ENCODE measurements at places on chromosomes 1 and 21.

DNA sequence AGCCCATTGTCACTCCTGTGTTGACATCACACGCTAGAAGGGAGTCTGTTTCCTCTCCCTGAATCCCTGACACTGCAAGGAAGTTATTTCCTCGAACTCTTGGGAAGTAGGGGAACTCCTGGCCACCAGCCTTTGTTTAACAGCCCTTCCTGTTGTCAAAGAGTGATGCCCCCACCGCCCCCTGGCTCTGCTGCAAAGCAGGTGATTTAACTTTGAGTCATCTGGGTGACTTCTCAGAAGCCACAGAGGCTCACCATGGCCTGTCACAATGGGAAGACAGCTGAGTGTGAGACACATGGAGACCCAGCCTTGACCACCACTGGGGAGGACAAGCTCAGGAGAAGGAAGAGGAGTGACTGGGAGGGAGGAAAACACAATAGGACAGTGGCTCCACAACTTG, 182.8 kb downstream of the PSMG1 start:
- no peak for DNase-seq

DNA sequence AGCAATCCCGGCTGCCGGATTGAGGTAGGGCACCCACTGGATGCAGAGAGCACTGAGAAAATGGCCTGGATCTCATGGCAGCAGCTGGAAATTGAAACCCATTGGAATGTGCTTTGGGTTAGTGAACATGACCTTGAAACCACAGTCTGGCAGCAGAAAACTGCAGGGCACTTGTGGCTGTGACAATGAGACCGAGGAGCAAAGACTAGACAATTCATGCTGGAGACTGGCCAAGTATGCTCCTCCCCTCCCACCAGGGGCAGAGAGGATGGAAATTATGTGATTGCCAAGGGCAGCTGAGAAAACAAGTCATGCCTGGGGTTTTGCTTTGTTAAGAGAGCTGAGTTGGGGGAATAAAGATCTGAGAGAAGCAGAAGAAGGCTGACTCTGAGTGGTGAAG, 60.7 kb downstream of the ZNF697 start:
- no peak for DNase-seq

DNA sequence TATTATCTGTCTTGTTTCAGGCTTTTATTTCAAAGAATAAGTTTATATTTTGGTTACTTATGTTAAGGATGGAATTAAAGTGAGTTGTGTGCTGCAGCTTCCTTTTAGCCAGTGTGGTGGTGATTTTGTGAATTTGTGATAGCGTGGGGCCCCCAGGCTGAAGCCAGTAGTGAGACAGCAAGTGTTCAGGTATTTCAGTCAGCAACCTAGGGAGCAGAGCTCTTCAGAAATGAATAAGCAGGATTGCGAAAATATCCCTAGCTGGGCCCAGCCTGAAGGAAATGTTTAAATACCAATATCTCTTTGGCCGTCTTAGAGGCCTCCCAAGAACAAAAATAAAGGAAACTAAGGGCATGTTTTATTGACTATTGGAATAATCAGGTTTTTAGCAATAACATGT, 150.8 kb upstream of the C1orf105 start:
- no peak for DNase-seq

GRCh38 chr1:235079443-235080296, 49.0 kb downstream of the TOMM20 start:
- DNase-seq = no peak

GRCh38 chr1:24970926-24971875, 41.1 kb upstream of the RUNX3 start:
- DNase-seq = no peak

- no peak for DNase-seq
Measured at GRCh38 chr1:33709174-33709782, 154.6 kb upstream of the HMGB4 start.

- no peak for DNase-seq
Measured at GRCh38 chr1:23627069-23627735, 64.4 kb upstream of the RPL11 start.

- no peak for DNase-seq
Measured at GRCh38 chr1:68594851-68595250, 98.0 kb upstream of the DEPDC1 start.

GRCh38 chr1:17759114-17759513, 4.0 kb downstream of the ACTL8 start:
- DNase-seq = no peak

GRCh38 chr1:67814121-67814772, 19.0 kb downstream of the GNG12 start:
- no peak for DNase-seq

DNA sequence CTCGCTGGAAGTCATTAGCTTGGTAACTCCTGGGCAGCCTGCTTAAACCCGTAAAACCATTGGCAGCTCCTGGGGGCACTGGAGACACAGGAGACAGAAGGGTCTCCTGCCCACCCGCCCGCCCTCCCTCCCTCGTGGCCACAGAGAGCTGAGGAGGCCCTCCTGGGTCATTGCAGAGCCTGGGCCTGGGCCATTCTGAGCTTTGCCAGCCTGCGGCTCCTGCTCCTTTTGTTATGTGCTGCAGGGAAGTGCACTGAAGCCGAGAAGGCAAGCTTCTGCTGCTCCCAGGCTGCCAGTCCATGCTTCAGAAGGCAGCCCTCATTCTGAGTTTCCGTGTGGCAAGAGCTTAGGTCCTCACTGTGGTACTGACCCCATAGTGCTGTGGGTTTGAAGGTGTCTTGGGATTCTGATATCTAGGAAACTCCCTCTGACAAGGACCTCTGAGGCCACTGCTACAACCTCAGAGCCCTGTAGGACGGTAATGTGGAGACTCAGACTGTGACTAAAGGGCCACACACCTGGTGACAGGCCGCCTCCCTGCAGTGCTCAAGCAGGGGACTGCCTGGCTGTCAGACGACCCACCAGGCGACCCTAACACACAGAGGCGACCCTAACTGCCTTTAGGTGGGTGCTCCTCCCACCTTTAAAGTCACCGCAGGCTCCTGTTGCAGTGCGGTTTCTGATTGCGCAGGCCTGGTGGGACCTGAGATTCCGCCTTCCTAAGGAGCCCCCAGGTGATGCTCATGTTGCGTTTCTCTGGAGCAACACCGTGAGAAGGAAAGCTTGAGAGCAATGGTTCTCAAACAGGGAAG, 118.7 kb downstream of the IER5 start:
- no peak for DNase-seq

DNA sequence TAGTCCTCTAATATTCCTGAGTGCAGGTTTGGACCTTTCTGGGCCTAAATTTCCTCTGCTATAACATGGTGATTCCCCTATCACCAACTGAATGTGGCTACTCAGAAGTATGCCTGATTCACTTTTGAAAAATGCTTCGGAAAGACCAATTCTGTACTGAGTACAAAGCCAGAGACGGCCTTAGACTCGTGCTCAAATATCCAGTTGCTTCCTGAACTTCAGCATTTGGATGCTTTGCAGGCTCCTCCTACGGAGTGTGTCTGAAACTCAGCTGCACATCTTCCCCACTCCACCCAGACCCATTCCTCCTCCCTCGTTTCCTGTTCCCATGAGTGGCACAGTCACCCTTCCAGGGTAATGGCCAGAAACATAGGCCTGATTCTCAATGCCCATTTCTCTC, 98.4 kb upstream of the GADD45A start:
- DNase-seq = no peak

DNA sequence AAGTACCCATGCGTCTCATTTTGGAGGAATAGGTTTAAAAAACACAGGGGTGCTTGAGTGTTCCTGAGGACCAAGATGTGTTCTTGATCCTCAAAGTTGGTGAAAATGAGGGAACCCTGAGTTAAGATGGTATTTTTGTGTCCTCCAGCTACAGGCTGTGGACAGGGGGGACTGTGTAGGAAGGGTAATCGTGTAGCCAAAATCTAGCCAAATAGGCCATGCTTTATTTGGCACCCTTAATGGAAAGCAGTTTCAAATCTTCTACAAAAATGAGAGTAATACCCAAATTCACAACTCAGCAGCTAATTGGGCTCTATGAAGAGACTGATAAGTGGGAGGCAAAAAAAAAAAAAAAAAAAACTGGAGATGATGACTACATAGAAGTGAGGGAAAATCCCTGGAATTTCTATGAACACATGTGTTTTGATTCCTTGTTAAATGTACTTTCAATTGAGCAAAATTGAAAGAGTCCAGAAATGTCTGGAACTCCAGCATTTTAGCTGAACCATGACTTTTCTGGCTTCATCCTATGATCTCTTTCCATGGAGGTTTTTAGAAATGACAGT, 470 bp downstream of the HSD11B1 start:
- DNase-seq = no peak

DNA sequence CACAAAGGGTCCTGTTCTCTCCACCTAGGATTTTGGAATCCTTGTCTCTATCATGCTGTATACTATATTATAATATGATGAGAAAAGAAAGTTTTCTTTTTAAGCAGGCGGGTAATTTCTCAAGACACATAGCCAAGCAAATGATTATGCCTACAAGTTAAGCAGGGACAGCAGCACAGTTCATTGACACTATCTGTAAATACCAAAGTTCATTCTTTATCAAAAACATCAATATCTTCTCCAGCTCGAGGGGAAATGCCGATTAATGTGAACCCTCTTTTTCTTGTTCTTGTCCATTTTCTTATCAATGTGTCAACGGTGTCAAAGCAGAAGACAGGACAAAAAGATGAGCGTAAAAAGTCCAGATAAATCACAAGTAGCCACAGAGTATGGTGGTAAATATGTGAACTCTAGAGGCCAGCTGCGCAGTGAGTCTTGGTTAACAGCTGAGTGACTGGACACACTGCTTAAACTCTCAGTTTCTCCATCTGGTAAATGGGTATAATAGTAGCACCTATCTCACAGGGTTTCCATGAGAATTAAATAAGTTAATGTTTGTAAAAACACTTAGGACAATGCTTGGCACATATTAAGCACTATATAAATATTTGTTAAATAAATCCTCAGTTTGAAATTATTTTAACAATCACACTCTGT, 30.9 kb downstream of the LPAR3 start:
- no peak for DNase-seq

GRCh38 chr1:61375082-61375880, 292.9 kb downstream of the NFIA start:
- no peak for DNase-seq

DNA sequence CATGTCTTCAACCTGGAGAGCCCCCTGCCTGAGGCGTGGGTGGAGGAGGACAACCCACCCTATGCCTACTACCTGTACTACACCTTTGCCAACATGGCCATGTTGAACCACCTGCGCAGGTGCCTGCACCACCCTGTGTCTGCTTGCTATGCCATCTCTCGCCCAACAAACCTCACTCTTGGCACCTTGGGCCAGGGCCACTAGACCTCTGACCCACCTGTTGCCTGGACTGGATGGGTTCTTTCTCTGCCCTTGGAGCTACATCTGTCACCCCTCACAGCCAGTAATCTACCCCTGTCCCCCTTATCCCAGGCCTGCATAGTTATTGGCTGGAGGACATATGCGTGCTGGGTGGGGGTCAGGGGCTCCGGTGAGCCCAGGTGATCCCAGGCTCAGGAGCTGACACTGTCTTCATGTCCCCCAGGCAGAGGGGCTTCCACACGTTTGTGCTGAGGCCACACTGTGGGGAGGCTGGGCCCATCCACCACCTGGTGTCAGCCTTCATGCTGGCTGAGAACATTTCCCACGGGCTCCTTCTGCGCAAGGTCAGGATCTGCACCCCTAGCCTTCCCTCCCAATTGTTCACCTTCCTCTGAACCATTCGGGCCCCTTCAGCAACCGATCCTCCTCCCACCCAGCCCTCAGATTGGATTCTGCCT, 9.9 kb downstream of the AMPD2 start:
- DNase-seq = no peak

GRCh38 chr1:229285440-229285839, 14.5 kb downstream of the RAB4A start:
- DNase-seq = no peak

- no peak for DNase-seq
Measured at GRCh38 chr1:177505905-177506590, 335.3 kb downstream of the BRINP2 start.

DNA sequence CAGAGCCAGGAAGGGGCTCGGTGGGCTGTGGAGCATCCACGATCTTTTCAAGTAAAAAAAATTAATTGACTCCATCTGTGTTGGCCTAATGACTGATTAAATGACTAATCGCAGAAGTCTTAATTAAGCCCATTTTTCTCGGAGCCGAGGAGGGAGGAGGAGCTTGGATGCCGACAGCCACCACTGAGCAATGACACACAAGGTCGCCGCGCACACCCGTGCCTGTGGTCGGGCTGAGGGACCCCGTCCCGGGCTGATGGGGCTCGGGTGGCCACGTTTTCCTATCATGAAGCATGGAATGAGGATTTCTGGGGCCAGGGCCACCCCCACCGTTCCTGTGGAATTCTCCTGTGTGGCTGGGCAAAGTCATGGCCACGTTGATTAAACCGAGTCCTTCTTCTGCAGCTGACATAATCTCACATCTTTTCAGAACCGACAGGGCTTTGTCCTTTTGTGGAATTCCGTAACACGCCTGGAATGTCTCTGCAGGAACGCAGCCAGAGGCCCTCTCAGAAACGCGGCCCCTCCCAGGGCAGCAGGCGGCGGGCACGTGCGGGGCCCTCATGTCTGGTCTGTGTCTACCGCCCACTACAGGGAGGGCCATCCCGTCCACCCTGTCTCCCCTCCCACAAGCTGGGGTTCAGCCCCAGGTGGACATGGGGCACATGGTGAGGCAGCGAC, 60.7 kb downstream of the MORN1 start:
- DNase-seq = no peak

- no peak for DNase-seq
Measured at GRCh38 chr21:41751611-41752011, 15.2 kb downstream of the RIPK4 start.

- DNase-seq = no peak
Measured at GRCh38 chr1:85223334-85223733, 22.5 kb upstream of the SYDE2 start.

GRCh38 chr21:39332175-39332574, 16.7 kb downstream of the HMGN1 start:
- no peak for DNase-seq
